ENCODE measurements at places on chromosomes 12 and 14.

- DNase-seq = no peak
Measured at GRCh38 chr12:42904683-42905418, 315.3 kb upstream of the PRICKLE1 start.

GRCh38 chr14:72740966-72741825 lies 152.7 kb downstream of the DPF3 start:
- DNase-seq = no peak

- DNase-seq = no peak
Measured at GRCh38 chr12:92743026-92743425, 40.2 kb downstream of the PLEKHG7 start.

GRCh38 chr12:91142221-91142631 lies 30.9 kb upstream of the LUM start:
- DNase-seq = no peak

DNA sequence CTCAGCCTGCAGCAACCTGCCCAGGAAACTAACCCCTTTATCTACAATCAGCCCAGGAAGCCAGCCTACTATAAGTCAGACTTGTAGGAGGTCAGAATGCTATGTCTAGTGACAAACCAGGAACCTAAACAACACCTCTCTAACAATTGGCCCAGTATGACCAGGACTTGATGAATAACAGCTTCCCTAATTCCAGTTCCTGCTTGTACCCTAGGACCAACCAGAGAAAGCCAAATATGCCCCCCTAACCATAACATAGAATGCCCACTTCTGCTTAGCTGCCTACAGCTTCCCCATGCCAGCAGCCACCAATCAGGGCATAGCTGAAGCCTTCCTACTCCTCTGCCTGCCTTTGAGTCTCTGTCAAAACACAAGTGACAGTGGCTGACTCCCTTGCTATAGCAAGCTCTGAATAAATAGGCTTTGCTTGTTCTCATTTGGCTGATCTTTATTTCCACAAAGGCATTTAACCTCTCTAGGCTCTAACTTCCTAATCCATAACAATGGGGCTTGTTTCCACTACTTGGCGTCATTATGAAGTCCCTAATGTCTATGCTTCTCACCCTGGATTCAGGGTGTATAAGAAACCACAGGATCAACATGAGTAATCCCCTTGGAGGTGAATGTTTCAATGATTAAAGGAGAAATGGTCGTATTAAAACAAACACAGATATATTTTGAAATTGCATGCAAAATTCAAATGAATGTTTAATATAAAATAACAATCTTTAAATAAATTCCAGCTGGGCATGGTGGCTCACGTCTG lies 220.2 kb downstream of the ANO6 start:
- no peak for DNase-seq

DNA sequence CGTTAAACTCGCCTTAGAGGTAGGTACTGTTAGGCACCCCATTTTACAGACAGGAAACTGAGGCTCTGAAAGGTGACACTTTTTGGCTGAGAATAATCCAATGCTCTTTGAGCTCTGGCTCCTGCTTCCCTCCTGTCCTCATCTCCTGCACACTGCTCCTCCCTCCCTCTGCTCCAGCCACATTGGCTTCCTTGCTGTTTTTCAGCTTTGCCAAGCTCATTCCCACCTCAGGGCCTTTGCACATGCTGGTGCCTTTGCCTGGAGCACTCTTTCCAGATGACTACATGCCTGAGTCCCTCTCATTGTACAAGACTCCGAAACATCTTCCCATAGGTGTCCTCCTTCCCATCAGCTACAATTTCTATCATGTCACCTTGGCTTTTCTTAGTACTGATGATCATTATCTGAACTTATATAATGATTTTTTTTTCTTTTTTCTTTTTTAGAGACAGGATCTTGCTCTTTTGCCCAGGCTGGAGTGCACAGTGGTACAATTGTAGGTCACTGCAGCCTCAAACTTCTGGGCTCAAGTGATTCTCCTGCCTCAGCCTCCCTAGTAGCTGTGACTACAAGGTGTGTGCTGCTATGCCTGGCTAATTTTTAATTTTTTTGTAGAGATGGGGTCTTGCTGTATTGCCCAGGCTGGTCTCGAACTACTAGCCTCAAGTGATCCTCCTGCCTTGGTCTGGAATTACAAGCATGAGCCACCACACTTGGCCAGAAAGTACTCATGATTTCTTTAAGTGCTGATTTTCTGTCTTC lies 15.2 kb downstream of the MSI1 start:
- DNase-seq = no peak

- no peak for DNase-seq
Measured at GRCh38 chr12:18074001-18074400, 16.0 kb downstream of the RERGL start.

DNA sequence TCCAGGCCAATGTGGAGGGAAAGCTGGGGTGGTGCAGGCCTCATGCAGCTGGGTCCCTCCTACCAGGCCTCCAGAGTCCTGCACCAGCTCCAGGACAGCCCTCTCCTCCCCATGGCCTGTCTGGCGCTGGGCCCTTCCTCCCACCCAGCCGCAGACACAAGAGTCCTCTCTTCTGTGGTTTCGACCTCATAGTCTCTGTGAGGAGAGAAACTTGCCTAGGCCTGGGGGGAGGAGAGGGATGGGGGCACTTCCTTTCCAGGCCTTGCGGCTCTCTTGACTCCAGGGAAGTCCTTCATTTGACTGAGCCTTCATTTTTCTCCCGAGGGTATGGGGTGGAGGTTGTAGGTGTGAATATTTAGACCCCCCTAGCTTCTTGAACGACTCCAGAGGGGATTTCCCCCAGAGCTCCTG lies 2.3 kb downstream of the MMP14 start:
- peak; percentile 80 for DNase-seq

DNA sequence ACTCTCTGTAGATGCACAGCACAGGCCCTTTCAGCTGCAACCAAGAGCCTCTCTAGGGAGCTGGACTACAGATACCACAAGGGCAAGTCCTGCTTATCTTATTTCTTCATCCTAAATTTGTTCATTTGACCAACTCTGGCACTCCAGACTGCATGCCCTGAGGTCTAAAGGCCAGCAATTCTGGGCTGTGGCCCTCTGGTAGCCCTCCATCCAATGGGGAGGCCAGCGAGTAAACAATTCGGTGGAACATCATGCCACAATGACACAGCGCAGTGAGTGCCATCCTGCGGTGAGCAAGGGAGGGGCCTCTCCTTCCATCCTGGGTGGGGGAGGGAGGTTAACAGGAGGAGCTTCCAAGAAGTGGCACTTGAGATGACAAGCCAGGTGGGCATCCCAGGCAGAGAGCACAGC lies 652 bp upstream of the SELPLG start:
- DNase-seq = no peak

GRCh38 chr14:25102788-25103187 lies 52.8 kb upstream of the STXBP6 start:
- no peak for DNase-seq

GRCh38 chr12:1279050-1279449 lies 288.0 kb downstream of the ERC1 start:
- DNase-seq = peak; percentile 14

GRCh38 chr14:67360470-67361206 lies 510 bp downstream of the EIF2S1 start:
- DNase-seq = no peak

DNA sequence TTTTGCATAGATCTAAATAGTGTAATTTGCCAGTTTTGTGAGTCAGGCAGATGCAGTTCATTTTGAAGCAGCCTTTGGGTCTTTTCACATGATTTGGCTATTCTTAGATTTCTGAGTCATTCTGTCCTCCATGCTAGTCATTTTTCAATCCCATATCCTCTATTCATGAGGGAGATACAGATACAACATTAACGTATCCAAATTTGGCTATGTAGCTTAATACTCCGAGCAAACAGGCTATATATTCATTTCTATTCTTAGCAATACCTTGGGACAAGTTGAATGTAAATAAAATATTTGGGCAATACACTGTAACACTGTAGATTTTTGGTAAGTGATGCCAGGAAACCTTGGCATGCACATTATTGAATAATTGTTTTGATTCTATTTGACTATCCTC lies 270.7 kb upstream of the PDE3A start:
- peak; percentile 55 for DNase-seq

GRCh38 chr12:69423037-69423905 lies 46.9 kb upstream of the FRS2 start:
- no peak for DNase-seq

DNA sequence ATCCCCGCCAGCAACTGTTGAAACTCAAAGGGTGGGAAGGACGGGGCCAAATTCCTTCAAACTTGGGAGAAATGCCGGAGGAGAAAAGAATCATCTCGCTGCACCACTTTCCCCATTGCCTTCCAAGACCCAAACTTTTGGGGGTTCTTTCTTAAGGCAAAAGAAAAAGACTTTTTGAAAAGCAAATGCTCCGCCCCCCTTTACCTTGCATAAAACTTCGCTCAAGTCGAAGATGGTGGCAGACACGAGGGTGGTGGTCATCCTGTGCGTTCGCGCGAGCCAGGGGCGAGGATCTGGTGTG lies 239 bp downstream of the ZFP36L1 start:
- no peak for DNase-seq

- DNase-seq = no peak
Measured at GRCh38 chr14:79363291-79363690, 848.0 kb downstream of the DIO2 start.

DNA sequence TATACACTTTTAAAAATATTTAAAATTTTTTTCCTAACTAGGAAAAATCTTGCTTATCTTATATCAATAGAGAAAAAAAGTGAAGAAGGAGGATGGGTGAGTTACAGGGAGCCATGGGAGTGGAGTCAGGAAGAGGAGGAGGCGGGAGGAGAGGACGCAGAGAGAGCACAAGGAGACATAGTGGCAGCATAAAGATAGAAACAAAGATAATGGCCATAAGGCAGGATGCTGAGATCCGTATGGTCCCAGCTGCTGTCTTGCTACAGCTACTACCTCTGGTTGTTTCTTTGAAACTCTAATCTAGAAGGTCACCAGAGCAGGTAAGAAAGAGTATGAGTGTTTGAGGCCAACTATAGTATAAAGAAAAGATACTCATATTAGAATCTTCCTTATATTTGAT lies 2.6 kb upstream of the SOX5 start:
- no peak for DNase-seq

DNA sequence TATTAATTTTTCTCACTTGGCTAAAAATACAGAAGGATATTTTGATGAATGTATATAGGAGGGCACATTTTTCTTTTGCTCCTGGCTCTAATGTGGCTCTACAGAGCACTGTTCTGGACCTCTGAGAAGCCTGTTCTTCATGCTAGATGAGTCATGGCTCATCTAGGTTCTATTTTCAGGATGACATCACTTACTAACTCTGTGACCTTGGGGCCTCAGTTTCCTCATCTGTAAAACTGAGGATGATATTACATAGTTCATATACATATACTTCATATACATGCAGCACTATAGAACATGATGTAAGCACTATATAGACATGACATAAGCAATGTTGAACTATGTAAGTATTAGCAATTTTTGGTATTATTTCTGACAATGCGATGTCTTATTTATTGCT lies 35.8 kb downstream of the SOCS2 start:
- DNase-seq = no peak

DNA sequence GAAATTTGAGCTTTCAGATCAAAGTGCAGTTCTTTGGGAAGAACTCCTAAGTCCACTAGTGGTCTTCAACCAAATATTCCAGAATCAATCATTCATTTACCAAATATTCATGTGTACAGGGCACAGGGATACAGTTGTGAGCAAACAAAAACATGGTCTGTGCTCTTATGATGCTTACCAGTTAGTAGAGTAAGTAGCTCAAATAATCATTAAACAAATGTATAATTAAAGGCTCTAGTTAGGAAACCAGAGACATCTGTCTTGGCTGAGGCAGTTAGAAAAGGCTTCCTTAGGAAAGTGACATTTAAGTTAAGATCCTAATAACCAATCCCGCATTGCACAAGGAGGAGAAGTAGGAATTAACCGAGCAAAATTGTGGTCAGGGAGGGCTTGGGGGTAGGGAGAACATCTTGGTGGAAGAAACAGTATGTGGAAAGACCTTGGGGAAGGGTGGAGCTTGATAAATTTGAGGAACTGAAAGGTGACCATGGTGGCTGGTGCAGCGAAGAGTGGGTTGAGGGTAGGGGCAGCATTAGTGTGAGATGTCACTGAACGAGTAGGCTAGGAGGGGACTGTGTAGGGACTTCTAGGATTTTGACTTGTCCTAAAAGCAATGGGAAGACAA lies 40.0 kb downstream of the PEBP1 start:
- no peak for DNase-seq

GRCh38 chr14:71783088-71783487 lies 149.1 kb upstream of the RGS6 start:
- no peak for DNase-seq

GRCh38 chr14:73712540-73713180 lies 1.5 kb downstream of the PNMA1 start:
- peak; percentile 22 for DNase-seq

- DNase-seq = no peak
Measured at GRCh38 chr12:99059824-99060511, 414.9 kb downstream of the APAF1 start.

DNA sequence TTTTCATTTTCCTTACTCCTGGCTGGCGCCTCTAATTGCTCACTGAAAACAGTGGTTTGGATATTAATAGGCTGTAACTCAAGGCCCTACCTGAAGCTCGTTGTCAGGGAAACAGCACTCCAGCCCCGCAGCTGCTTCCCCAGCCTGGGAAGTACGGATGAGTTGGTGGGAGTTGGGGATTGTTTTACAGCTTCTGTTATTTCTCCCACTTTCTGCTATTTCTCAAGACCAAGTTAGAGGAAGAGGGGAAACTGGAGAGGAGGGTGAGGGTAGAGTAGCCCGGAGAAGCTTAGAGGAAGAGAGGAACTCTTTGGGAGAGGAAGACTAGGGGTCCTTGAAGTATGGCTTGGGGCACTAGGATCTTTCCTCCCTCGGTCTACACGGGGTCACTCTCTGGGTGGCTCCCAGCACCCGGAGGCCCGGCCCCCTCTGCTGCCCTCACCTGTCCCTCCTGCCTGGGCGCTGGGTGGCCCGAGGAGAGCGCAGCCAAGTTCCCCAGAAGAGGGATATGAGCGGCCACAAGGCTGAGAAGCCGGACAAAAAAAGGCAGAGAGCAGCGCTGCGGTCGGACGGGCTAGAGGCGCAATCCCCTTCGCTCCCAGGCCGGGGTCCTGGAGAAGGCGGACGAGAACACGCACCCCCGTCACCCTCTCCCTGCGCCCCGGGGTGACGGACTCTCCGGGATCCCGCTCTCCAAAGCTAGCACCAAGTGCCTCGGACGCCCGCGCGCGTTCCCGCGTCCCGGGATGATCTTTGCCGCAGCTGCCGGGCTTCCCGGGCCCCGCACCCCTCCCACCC lies 671 bp downstream of the SPTB start:
- no peak for DNase-seq

GRCh38 chr12:91230841-91231240 lies 48.2 kb upstream of the DCN start:
- no peak for DNase-seq

- no peak for DNase-seq
Measured at GRCh38 chr14:99239661-99240092, 32.3 kb downstream of the BCL11B start.

GRCh38 chr12:121719926-121720414 lies 7.4 kb downstream of the TMEM120B start:
- peak; percentile 85 for DNase-seq

GRCh38 chr14:103122947-103123633 lies at the start of gene TNFAIP2:
TSS of gene TNFAIP2 (plus strand) at chr14:103123461. CDS start at chr14:103126458, 2,997 bp downstream.
- DNase-seq = no peak
